ENCODE measurements at places on chromosomes 11 and 22.

DNA sequence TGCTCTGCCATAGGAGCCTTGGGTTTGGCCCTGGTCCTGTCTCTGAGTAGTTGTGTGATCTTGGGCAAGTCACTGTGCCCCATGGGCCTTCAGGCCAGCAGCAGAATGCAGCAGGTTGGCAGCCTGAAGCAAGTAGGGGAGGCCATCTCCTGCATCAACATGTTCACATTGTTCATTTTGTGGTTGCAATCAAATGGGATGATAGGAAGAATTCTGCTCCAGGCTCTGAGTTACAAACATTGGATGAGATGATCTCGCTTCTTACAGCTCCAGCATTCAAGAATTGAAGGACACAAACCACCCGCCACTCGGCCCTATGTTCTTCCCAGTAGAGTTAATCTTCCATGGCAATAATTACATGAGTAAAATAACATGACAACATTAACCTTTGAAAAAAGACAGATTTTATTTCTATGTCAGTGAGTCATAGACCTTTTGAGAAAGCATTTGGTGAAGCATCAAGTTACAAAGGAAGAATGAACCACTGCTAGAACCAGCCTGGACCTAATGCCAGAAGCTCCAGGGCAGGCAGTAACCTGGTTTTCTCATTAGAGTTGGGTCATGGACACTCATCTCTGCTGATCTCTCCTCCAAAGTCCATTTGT, 308.3 kb upstream of the NCAM1 start:
- no peak for DNase-seq

- no peak for DNase-seq
These were observed 41.7 kb downstream of the THAP12 start for GRCh38 chr11:76339221-76339620.

DNA sequence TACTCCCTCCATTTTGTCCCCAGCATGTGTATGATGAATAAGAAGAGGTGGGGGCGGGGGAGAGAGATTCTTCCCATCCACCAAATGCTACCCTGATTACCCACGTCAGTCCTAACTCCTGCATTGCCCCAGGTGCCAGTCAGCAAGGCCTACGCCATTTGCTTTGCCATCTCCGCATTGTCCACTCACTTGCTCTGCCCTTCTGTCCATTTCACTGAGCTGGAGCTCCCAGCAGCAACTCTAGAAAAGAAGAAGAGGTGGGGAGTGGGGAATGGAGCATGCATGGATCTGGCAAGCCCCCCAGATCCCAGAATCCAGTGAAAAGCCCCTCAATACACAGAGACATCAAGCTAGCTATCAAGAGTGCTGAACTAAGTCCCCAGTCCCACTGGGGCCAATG, 19.0 kb downstream of the WT1 start:
- no peak for DNase-seq

- no peak for DNase-seq
These were observed 2.4 kb downstream of the PACS1 start for GRCh38 chr11:66072518-66072917.

- DNase-seq = no peak
These were observed 208.1 kb upstream of the NARS2 start for GRCh38 chr11:78782725-78783124.

DNA sequence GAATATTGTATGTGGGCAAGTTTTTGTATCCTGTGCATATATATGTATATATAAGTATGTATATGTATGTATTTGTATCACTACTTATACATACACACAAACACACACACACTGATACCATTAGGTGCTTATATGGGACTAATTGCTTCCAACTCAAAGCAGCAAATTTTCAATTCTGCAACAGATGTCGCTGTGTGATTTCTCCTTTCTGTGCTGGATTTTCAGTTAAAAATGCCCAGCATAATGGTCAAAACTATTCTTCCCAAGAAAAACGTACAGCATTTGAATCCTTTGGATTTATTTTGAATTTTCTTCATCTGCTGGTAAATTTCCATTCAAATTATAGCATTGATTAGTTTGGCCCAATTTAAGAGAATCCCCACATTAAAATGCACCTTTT, 4.3 kb downstream of the CADM1 start:
- no peak for DNase-seq

Measured in NCI-H1105 (cell line).